ENCODE measurements at places on chromosomes 6 and 20.

- DNase-seq: no peak
These were observed 72.8 kb upstream of the CNR1 start for GRCh38 chr6:88238901-88239300.

DNA sequence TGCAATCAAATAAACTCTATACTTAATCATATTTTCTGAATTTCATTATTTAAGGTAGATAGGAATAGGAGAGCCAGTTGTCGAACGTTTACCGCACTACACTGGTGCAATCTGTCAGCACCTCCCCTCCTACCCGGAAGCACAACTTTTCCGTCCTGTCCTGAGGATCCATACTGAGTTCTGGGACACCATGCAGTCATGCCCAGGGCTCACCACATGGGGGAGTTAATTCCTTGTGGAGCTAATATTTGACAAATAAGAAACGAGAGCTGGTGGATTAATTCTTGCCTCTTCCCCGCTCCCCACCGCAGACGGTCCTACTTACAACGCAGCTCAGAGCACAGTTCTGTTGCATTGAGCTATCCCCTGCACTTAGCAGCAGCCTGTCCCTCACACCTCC is 107.7 kb upstream of the RALGAPA2 start:
- DNase-seq: no peak

- DNase-seq: no peak
These were observed 13.6 kb upstream of the RIPOR3 start for GRCh38 chr20:50704971-50705370.

DNA sequence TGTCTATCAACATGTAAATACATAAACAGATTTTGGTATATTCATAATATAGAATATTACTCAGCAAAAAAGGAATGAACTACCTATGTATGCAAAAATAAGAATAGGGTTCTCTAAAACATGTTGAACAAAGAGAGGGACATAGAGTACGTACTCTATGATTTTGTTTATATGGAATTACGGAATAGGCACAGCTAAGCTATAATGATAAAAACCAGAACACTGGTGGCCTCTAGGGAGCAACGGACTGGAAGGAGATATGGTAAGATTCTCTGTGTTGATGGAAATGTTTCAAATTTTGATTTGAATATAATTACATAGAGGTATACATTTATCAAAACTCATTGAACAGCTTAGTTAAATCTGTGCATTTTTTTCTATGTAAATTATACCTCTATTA is 19.6 kb downstream of the ADGRG6 start:
- no peak for DNase-seq

DNA sequence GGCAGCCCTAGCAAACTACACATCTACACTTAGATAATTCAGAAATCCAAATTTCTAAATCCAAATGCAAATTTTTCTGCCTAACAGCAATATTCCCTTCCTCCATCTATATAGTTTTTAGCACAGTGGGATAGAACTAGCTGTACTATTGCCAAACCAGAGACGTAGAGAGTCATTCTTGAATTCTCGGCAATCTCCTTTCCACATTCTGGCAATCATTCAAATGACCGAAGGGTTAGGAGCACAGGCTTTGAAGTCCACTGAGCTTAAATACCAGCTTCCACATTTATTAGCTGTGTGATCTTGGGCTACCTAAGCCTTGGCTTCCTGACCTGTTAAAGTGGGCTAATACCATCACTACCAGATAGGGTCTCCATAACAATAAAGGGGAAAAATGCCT is 3.1 kb upstream of the RPS12 start:
- DNase-seq: no peak

DNA sequence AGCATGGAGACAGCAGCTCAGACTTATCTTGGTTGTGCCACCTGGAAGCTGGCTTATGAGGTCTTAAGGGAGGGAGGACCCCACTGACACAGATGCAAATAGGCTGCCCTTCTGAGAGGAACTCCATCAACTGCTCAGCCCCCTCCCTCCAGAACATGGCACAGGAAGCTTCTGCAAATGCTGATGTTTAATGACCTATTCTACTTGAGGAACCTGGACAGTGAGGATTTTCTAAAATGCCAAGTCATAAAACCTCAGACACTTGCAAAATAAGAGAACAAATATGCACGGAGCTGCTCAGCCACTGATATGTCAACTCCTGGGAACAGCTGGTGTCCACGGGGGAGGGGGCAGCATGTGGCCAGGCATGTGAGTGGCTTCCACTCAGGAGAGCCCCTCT is 3.5 kb downstream of the CST9 start:
- DNase-seq: no peak

DNA sequence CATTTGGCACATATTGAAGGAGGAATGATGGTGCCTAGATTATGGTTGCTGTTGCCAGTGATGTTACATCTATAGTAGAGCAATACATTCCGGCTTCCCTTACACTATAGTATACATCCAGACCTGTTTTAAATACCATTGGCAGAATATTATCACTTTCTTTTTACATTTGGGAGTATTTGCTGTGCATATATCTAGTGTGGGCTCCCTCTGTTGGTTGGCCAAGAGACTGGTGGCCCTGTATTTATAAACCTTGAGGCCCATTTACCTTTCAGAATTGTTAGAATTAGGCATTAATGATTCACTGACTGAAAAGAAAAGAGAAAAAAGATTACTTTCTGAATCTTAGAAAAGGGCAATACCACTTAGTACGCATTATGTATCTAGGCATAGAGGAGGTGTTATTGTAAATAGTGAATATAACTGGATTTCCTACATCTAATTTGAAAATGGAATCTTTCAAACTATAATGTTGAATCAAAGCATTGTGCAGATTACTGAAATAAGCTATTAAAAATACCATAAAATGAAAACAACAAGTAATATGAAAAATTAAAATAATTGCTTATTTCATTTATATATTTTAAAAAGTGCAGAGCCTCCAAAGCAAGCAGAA is 628.8 kb upstream of the MAN1A1 start:
- DNase-seq: no peak

GRCh38 chr20:8648466-8648865 is 420.4 kb upstream of the PLCB4 start:
- DNase-seq: no peak

DNA sequence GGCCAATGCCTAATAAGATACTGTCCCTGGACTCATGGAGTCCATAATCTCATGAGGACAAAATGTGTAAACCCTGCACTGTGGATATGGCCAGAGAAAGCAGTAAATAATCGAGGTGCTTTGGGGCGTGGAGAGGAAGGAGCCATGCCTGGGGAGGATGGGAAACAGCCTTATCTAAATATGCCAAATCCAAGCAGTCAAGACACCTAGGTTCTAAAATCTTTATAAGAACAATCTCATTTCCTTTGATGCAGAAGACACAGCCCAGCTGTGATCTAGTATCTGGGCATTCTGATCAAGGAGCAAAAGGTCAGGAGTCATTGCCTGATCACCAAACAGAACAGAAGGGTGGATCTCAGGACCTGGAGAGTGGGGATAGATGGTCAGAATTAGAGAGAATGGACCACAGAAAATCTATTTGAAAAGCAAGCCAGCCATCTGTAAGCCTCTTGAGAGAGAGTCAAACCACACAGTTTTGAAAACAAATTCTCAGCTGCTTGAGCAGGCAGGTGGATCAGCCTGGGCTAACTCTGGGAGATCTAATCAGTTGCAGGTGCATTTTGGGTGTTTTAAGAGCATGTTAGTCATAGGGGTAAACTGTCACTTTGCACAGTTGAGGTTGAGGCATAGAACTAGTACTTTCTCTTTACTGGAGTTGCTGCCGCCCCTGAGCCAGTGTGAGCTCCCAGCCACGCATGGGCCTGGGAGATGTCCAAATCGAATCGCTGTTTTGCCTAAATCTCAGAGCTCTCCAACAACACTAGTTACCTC is 130.8 kb upstream of the TNFAIP3 start:
- no peak for DNase-seq

DNA sequence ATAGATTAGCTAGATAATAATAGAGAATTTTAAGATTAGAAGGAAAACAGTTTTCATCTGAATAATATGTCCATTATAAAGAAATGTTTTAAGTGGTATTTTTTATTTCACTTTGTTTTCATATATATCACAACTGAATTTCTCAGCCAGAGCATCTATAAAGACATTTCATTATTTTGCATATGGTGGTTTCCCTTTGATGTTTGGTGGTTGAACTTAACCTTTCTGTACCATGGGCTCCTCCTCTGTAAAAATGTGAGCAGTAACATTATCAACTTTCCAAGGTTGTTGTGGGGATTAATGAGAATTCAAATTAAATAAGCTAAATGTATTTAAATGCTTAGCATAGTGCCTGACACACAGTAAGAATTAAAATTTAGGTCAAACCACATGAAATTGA is 119.8 kb upstream of the QKI start:
- no peak for DNase-seq

GRCh38 chr20:3613821-3614440 is 49.3 kb downstream of the GFRA4 start:
- DNase-seq: no peak

- no peak for DNase-seq
These were observed 32.7 kb downstream of the PTPRK start for GRCh38 chr6:128487746-128488145.

DNA sequence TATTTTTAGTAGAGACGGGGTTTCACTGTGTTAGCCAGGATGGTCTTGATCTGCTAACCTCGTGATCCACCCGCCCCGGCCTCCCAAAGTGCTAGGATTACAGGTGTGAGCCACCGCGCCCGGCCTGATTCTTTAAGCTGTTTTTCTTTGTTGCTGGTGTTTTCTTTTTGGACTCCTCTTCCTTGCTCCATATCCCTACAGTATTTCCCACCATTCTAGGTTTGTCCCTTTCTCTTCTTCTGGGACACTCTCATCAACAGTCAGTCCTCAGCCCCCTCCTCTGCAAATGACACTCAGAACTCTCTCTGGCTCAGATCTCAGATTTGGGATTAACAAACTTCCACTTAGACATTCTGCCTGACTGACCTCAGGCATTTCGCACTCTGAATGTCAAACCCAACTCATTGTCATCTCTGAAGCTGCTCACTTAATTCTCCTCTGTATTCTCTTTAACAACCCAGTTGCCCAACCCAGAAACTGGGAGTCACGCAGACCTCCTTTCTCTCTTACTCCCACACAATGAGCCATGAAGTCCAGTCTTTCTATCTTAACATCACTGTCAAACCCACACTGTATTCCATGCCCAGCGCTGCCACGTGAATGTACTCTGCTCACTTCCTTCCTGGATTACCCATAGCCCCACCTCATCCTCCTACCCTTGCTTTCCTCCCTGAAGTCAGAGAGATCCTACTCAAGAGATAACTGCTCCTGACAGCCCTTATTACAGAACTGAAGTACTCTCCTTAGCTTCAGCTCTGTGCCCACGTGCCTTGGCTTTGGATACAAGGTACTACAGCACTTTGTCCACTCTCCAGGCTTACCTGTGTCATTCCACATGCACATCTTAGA is 2.6 kb downstream of the MPIG6B start:
- DNase-seq: no peak

- DNase-seq: no peak
These were observed 31.2 kb downstream of the SRSF3 start for GRCh38 chr6:36625158-36625919.

DNA sequence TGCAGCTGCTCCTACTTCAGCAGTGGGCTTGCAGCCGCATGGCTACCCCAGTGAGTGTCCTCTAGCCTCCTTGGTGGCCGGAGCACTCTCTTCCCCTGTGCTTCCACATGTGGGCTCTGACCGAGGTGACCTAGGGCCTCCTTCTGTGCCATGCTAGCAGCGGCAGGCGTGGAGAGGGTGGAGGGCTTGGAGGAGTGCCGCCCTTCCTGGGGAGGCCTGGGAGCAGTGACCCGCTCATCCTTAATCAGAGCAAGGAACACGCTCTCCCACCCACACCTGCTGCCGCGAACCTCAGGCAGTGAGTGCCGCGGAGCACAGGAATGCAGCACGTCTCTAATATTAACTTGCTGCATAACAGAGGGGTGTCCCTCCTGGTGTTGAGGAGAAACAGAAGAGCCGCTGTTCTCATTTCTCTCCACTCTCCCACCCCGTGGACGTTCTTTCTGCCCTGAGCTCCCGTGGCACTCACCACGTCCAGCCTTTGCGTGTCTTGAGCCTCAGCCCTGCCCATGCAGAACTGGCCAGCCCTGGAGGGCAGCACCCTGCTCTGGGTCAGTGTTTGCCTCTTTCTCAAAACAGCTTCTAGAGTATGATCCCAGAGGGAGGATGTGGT is 31.9 kb downstream of the DUSP22 start:
- DNase-seq: no peak

DNA sequence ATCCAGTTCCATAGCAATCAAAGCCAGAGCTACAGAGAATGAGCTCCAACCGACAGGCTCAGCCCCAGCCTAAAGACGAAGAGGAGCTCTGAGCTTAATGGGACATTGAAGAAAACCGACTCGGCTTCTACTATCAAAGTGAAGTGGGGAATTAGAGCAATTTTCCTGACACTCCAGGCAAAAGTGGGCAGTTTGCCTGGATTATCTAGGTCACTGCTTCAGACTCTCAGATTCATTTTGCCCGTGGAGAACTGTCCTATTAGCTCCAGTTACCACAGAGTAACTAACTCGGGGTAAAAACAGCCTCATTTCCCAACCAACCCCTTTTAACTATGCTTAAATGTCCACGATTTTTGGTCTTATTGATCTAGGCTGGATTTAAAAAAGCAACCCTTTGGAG is 592.1 kb upstream of the NRSN1 start:
- no peak for DNase-seq

GRCh38 chr6:47134476-47135189 is 92.5 kb upstream of the ADGRF1 start:
- no peak for DNase-seq

DNA sequence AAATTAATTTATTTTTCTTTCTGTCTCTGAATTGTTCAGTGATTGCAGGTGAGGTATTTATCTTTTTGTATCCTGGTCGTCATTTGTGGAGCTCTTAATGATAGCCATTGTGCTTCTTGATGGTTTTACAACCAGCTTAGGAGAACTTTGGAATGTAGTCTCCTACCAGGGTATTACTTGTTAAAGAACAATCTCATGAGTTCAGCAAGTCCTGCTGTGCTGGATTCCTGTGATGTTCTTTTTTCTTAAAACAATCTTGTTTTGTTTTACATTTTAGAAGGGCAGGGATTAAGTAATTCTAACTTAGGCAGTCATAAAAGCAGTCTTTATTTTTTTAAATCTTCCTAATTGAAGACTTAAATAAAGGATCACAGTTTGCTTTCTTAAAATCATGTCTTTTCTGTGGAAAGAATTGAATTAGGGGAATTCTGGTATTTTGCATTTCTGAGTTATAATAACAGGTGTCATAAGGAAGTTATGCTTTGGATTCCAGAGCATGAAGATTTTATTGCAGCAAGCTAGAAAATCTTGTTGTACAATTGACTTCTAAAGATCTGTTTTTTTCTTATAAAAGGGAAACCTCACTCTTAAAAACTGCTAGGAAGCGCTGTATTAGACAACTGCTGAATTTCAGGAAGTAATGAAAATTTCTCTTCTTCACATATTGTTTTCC is 23.7 kb downstream of the RIOK1 start:
- no peak for DNase-seq

DNA sequence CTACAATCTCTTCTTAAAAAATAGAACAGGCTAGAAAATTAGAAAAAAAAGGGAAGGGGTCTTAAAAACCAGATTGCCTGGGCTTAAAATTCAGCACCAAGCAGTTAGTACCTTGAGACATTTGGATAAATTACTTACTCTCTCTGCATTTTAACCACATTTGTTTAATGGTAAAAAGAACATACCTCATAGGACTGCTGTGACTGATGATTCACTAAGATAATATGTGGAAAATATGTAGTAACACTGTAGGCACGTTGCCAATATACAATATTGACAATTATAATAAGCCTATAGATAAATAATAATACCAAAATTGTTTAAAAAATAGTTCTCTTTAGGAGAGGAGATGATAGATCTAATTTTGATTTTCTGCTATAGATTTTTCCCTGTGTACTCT is 750.4 kb downstream of the TENT5A start:
- DNase-seq: no peak

- no peak for DNase-seq
These were observed 32.6 kb upstream of the NRSN1 start for GRCh38 chr6:24093381-24093780.
